Trophoblast cell (in vitro differentiated cells and primary cell): ENCODE measurements at places on chromosomes 7 and 10.

DNA sequence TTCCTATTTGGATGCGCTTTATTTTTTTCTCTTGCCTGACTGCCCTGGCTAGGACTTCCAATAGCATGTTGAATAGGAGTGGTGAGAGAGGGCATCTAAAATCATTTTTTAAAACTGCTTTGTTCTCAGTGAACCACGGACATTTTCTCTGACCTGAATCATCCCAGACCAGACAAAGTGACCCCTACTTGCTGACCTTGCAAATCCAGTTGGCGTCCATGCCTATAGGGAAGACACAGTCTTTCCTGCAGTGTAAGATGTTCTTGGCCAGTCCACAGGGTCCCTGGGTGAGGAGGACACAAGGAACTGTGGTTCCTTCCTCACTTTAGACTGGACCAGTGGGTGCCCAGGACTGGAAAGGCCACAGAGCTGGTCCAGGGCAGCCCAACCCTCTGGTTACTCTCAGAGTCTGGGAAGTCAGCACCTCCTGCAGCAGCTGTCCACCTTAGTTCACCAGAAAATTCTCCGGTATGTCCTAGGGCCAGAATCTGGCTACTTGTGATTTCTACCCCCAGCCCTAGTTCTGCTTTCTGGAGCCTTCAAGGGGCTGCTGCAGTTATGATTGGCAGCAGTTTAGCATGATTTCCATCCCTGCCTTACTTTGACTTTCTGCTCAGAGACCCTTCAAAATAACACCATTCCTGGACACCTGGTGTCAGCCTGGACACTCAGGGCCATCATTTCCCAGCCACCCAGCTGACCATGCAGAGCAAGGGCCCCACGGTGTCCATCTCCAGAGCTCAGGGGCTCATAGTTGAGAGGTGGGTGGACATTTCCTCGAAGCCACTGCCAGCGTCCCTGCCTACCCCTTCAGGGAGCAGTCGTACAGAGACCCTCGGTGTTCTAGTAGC is 19.3 kb downstream of the VIPR2 start:
- no peaks in the 10 kb centered on the region for H3K36me3 ChIP-seq
- no peak overlapping the region for H3K4me3 ChIP-seq
- no peak for DNase-seq
- H3K27me3 ChIP-seq = no peaks in the 10 kb centered on the region
- H3K4me1 ChIP-seq = peaks cover 15% of the 10 kb centered on the region
- H3K27ac ChIP-seq = peak overlapping the region; percentile 17

DNA sequence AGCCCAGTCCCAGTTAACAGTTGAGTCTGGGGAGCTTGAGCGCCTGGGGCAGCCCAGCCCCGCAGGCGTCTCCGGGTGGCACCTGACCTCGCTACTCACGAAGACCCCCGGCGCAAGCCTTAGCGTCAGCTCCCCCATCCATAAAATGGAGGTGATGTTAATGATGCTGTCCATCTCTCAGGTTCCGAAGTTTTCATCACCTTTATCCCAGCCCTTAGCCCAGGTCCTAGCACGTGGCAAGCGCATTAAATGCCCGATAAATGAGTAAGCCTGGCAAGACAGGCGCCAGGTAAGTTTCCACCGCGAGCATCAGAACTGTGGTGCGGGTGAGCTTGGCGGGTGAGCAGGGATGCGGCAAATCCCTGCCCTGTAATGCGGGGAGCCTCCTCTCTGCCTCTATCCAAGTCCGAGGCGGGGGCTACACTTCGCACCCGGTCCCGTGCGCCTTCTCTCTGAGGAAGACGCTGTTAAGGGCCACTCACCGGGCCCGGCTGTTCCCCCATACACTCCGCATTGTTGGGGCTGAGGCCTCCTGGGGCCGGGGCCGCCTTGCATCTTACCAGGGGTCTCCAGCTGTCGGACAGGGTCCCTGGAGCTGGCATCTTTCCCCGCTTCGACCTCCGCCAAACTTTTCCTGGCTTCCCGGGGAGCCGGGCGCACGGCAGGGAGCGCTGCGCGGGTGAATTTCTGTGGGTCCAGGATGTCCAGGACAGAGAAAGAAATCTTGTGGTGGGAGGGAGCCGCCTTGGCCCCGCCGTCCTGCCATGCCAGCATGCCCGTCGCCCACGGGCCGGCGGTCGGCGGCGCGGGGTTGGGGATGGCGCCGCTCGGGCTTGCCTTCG is 444 bp downstream of the NKX1-2 start:
- peak overlapping the region; percentile 46 for H3K4me3 ChIP-seq
- no peaks in the 10 kb centered on the region for H3K36me3 ChIP-seq
- H3K27me3 ChIP-seq = peaks cover 45% of the 10 kb centered on the region
- peak; percentile 54 for DNase-seq

- H3K4me3 ChIP-seq = no peak overlapping the region
- H3K27ac ChIP-seq = no peak overlapping the region
- no peaks in the 10 kb centered on the region for H3K27me3 ChIP-seq
Observed at GRCh38 chr7:42831718-42832522, 80.0 kb downstream of the C7orf25 start.

- H3K36me3 ChIP-seq = peaks cover 3% of the 10 kb centered on the region
- no peak overlapping the region for H3K4me3 ChIP-seq
- no peaks in the 10 kb centered on the region for H3K4me1 ChIP-seq
- no peak for DNase-seq
- no peak overlapping the region for H3K27ac ChIP-seq
Observed at GRCh38 chr10:972763-973162, 15.5 kb upstream of the GTPBP4 start.

DNA sequence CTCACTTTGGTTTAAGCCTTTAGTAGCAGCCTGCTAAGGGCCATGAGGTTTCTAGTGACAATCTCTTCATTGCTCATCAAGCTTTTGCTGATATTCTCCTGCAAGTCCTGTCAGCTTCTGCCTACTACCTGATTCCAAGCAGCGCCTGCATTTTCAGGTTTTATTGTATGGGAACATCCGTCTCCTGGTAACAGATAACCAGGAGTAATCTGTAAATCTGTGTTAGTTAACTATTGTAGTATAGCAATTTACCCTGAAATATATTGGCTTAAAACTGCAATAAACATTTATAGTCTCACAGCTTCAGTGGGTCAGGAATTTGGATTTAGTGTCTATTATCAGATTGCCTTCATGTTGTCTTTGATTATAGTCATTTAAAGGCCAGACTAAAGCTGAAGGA is 94.0 kb downstream of the MLLT10 start:
- no peaks in the 10 kb centered on the region for H3K27me3 ChIP-seq
- no peak overlapping the region for H3K27ac ChIP-seq
- no peak overlapping the region for H3K4me3 ChIP-seq
- no peak for DNase-seq
- no peaks in the 10 kb centered on the region for H3K4me1 ChIP-seq

GRCh38 chr7:132430861-132431822 is 145.1 kb downstream of the PLXNA4 start:
- no peak overlapping the region for H3K4me3 ChIP-seq
- no peaks in the 10 kb centered on the region for H3K4me1 ChIP-seq
- H3K27me3 ChIP-seq = no peaks in the 10 kb centered on the region
- no peak overlapping the region for H3K27ac ChIP-seq

- no peak overlapping the region for H3K27ac ChIP-seq
- no peak for DNase-seq
- no peaks in the 10 kb centered on the region for H3K27me3 ChIP-seq
- no peak overlapping the region for H3K4me3 ChIP-seq
- no peaks in the 10 kb centered on the region for H3K36me3 ChIP-seq
Observed at GRCh38 chr10:71332466-71332865, 13.4 kb downstream of the SLC29A3 start.

- no peak overlapping the region for H3K4me3 ChIP-seq
- H3K4me1 ChIP-seq = no peaks in the 10 kb centered on the region
- no peaks in the 10 kb centered on the region for H3K27me3 ChIP-seq
- no peak for DNase-seq
- H3K36me3 ChIP-seq = no peaks in the 10 kb centered on the region
- no peak overlapping the region for H3K27ac ChIP-seq
Observed at GRCh38 chr7:91162436-91162835, 101.8 kb upstream of the FZD1 start.

- no peak overlapping the region for H3K4me3 ChIP-seq
- no peak overlapping the region for H3K27ac ChIP-seq
- no peaks in the 10 kb centered on the region for H3K36me3 ChIP-seq
- H3K27me3 ChIP-seq = no peaks in the 10 kb centered on the region
Observed at GRCh38 chr10:44946205-44946604, 13.4 kb upstream of the RASSF4 start.
